ENCODE measurements at places on chromosomes 13 and 19.

- peak; percentile 36 for DNase-seq
Observed at GRCh38 chr19:916645-917322, 349 bp upstream of the KISS1R start.

DNA sequence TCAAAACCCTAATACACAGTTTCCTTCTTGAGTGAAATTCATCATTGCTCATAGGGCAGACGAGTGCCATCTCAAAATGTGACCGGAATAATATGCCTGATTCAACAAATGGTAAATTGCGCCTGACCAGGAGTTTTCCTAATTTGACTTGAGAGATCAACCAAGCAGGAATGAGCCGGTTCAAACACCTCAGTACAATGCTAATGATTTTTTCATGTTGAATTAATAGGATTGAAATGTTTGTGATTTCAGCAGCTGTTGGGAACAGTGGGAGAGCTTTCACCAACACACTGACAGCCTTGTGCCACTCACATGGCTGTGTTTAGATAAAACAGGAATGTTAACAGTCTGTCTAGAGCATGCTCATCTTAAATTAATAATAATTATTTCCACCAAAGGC lies 484.8 kb downstream of the PCDH9 start:
- no peak for DNase-seq

DNA sequence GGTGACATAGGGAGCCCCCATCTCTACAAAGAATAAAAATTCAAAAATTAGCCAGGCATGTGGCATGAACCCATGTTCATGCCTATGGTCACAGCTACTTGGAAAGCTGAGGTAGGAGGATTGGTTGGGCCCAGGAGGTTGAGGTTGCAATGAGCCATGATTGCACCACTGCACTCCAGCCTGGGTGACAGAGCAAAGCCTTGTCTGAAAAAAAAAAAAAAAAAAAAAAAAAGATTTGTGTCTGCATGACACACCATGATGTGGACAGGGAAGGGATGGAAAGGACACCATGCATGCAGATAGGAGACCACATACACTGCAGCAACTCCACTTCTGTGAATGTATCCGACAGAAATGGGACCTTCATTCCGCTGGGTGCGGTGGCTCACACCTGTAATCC lies 34.0 kb upstream of the HOMER3 start:
- no peak for DNase-seq

GRCh38 chr13:84606616-84607015 lies 724.3 kb upstream of the SLITRK1 start:
- no peak for DNase-seq

DNA sequence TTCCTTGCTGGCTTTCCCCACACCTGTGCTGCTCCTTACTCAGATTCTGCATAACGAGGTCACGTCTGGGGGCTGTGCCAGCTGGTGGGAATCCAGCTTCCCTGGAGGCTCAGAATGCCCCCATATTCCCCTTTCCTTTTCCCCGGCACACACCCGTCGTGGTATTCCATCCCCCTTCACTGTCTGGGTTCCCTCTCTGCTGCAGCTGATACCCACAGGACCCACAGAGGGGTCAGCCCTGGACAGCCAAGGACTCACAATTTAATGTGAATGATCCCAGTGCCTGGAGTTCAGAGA lies 4.2 kb upstream of the MYH14 start:
- DNase-seq = no peak

All from stimulated activated CD4-positive, alpha-beta T cell treated with anti-CD3 and anti-CD28 coated beads, Interleukin-4, amount 100 ng/mL, for 24 hours (primary cell).